Fibroblast of the aortic adventitia (primary cell): ENCODE measurements at places on chromosomes 5 and 9. TPM values are rescaled to one million over a fixed set of nuclear protein-coding genes. Genes with fewer than 3 reads are reported as not detected.
A peak's percentile ranks its signal among the peaks of the same experiment; 100 is the strongest.

- DNase-seq = peak; percentile 53
Observed at GRCh38 chr5:149563466-149563865, 12.2 kb upstream of the CSNK1A1 start.

DNA sequence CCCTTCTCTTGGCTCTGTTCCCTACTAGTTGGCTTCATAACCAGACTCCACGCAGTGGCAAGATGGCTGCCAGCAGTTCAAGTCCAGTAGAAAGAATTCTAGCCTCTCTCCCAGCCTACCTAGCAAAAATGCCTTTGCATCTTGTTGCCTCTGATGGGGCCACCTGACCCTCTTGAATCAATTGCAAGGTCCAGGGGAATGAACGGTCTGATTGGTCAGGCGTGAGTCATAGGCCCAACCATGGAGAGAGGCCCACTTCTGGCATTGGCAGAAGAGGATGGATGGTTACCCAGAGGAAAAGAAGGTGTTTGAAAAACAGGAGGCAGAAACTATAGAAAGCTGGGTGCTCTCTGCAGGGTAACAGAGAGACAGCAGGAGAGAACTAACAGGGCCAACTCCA, 622.6 kb downstream of the CCDC171 start:
- no peak for DNase-seq

DNA sequence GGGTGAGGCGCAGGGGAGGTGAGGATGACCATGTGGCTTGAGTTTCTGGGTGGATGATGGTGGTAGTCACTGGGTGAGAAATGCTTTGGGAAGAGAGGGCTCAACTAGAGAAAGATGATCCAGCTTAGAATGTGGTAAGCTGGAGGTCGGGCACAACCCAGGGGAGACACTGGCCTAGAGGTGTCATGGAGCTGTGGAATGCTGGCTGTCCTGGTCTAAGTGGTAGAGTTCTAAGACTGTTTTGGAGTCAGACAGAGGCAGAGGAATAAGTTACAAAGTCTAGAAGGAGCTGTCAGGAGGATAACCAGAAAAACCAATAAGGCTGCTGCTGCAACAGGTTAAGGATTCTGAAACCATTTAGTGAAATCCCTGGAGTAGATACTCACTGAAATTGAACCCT, 19.2 kb upstream of the ACSL6 start:
- no peak for DNase-seq

DNA sequence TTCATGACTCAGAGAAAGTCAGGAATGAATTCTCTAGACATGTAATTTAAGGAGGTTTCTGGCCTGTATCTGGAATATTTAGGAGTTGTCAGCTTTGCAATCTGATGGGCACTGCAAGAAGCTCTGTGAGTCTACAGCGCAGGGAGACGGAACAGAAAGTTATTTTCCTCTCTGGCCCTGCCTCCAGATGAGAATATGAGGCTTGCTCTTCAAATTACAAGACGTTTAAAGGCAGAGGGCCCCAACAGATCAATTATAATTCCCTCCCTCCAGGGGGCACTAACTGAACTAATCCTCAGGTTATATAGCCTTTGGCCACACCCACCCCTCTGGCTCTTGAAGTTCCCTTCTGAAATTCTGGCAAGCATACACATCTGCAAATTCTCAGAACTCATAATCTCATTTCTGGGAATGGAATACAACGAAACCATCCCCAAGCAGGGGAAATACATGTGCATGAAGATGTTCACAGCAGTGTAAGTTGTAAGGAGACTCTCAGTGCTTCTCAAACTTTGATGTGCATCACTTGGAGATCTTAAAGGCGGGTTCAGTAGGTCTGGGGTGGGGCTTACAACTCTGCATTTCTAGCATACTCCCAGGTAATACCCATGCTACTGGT, 307.6 kb downstream of the CWC27 start:
- DNase-seq = peak; percentile 98

Gene ZNF883
- total RNA-seq = 4.3 and 4.4 TPM in 2 replicates

Gene RNF183
- total RNA-seq = not detected in 2 replicates

Gene MYMK
- total RNA-seq = not detected in 2 replicates

- DNase-seq = peak; percentile 66
Observed at GRCh38 chr9:2307480-2307879, 292.3 kb downstream of the SMARCA2 start.

- DNase-seq = no peak
Observed at GRCh38 chr9:90432951-90433350, 209.7 kb downstream of the DIRAS2 start.

Gene SNAPC3
- 43.3 and 123 TPM in 2 replicates for total RNA-seq

Gene ROPN1L
- total RNA-seq = 0.63 TPM in 1 of 2 replicates, not detected in the other

DNA sequence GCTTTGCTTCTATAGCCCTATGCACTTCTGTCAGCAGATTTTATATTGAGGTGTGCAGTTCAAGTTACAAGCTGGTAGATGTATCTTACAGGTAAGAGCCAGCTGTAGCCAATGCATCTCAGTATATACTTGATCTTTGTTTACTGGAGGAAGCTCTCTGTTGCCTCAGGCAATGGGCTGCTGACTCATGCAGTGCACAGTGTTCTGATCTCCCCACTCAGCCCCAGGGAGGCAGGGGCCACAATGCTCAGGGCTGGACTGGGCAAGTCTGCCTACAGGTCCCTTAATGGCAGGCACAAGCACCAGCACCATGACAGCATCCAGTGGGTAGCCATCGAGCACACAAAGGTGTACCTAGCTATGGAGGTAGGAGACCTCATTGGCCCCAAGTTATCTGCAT, 178.8 kb upstream of the CDH10 start:
- no peak for DNase-seq

GRCh38 chr9:114930056-114930812, at the start of gene TNFSF8:
TNFSF8 (minus strand) TSS chr9:114930591; CDS start chr9:114930303, 288 bp downstream.
- DNase-seq = no peak

- no peak for DNase-seq
Observed at GRCh38 chr5:2740876-2741555, 10.5 kb downstream of the IRX2 start.

DNA sequence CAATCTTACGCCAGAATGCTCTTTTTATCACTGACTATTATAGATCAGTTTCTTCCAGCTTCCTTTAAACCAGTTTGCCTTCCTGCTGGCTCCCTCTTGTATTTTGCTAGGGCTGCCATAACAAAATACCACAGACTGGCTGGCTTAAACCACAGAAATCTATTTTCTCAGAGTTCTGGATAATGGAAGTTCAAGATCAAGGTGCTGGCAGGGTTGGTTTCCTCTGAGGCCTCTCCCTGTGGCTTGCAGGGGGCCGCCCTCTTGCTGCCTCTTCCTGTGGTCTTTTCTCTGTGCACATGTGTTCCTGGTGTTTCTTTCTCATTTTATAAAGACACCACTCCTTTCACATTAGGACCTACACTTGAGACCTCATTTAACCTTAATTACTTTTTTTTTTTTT, 6.8 kb upstream of the FXN start:
- no peak for DNase-seq

- DNase-seq = peak; percentile 51
Observed at GRCh38 chr5:125274938-125275724, 528.7 kb upstream of the ZNF608 start.

DNA sequence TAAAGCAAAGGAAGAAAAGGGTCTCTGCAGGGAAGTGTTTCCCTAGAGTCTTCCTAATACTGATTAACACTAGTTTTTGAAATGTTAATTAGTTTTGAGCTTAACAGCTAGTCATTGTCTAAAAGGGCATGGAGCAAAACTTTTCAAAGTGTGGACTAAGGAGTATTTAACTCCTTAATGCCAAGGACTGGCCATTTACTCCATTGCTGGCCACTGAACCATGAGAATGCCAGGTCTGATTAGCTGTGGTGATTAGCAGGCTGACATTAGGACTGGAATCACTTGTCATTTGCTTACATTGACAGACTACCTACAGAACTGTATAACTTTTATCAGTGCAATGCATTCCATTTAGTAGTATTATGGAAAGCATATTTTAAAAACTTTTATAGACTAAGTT, 987.0 kb downstream of the NR2F1-AS1 start:
- no peak for DNase-seq

- DNase-seq = peak; percentile 100
Observed at GRCh38 chr5:41527201-41527779, 16.9 kb upstream of the PLCXD3 start.

Gene ADAMTS12
- 13.0 and 21.8 TPM in 2 replicates for total RNA-seq

Gene CNTNAP3
- 2.1 and 25.7 TPM in 2 replicates for total RNA-seq

- DNase-seq = no peak
Observed at GRCh38 chr5:12019306-12019705, 115.1 kb upstream of the CTNND2 start.

Gene CHMP5
- 79.0 and 87.4 TPM in 2 replicates for total RNA-seq

Gene SLC6A18
- total RNA-seq = not detected in 2 replicates

DNA sequence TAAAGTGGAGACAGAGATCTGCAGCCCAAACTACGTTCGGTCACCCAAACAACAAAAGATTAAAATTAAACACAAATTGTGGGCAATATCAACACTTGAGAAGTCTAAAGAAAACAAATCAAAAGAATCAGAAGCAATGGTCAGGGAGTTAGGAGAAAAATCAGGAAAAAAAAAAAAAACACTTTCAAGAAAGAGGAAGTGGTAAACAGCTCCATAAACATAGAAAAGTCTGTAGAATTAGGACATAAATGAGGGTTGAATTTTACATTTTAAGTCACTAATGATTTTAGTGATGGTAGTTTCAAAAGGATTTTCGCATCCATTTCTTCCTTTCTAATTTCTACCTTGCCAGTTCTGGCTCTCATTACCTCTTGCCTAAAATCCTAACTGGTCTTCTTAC, 10.1 kb downstream of the RNF145 start:
- DNase-seq = no peak

DNA sequence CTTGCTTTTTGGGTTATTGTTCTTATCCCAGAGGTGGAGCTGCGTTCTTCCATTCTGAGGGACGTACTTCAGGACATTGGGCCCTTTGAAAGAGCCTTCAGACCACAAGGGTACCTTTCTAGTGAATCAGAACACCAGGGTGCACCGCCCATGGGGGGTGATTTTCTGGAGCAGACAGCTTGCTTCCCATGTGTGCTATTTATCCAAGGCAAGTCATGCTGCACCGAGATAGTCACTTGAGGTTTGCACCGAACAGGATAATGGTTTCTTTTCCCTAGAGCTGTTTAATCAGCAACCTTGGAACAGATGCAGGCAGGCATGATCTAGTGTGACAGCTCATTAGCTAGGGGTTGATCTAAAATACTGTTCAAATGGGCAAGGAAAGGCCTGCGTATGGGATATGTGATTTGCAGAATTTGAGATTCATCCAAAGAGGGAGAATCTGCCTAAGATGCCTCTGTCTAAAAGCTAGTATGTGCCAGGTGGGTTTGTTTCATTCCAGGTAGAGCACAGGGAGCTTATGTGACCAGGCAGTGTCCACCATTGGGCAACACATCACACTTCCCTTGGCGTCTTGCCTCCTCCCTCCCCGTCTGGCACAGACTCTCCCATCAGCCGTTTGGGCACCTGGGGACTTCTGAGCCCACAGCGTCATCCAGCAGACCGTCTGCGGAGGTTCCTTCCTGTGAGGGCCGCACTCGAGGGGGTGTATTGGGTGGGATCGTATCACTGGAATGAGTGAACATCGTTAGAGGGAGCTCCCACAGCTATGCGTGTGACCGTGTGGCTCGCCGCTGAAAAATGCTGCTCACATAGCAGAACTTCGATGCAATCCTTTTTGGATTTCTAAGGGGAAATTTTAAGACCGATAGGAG, 23.0 kb downstream of the ABL1 start:
- peak; percentile 97 for DNase-seq

- DNase-seq = no peak
Observed at GRCh38 chr5:1288439-1289335, 6.2 kb downstream of the TERT start.

GRCh38 chr9:131100445-131100844, 4.1 kb downstream of the AIF1L start:
- DNase-seq = no peak

Gene PAEP
- total RNA-seq = not detected in 2 replicates
